CD4-positive, alpha-beta T cell treated with Interleukin-6 at 100 ng/mL for 8 hours (primary cell): ENCODE measurements at places on chromosomes 7 and 10.

DNA sequence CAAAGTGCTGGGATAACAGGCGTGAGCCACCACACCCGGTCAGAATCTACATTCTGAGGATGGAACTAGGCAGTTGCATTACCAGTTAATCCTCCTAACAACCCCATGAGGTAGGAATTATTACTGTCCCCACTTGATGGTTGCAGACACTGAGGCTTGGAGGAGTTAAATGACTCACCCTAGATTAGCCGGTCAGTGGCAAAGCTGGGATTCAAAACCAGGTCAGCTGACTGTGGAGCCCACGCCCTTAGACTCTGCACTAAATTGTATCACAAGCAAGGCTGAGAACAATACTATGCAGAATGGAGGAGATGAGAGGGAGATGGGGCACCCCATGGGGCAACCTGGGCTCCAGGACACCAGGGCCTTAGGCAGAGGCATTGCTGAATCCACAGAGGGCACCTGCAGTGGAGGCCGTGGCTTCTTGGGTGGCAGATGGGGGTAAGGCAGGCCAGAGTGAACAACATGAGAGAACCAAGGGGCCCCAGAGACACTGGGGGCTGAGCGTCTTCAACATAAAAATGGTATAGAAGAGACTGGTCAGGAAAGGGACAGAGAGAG, 723.4 kb downstream of the PARD3 start:
- no peak for DNase-seq

DNA sequence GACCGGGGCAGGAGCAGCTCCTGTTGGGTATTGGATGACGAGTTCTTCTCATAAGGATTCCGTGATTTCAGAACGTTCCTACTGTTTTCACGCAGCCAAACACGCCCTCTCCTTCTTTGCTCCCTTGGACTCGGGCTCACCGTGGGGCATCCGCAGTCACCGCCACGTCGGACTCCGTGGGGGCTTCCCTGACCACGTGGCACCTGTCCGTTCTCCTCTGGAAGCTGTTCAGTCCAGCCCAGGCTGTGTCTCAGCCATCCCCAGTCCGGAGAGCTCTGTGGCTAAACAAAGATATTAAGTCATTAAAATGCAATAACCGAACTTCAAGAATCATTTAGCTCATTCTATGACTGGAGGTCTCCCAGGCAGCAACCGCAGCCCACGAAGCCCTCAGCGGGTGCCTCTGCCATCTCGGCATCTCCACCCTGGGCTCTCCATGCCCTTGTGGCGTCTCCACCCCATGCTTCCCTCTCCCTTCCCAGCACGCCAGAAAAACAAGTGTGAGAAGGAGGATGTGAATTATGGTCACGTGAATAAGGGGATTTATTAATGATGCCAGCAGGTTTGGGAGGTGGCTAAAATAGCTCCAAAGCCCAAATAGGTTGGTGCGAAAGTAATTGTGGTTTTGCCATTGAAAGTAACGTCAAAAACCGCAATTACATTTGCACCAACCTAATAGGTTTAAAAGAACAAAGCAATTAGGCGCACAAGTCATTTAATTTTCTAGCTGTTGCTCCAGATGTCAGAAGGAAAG, 224.6 kb upstream of the PPP2R2D start:
- no peak for DNase-seq

DNA sequence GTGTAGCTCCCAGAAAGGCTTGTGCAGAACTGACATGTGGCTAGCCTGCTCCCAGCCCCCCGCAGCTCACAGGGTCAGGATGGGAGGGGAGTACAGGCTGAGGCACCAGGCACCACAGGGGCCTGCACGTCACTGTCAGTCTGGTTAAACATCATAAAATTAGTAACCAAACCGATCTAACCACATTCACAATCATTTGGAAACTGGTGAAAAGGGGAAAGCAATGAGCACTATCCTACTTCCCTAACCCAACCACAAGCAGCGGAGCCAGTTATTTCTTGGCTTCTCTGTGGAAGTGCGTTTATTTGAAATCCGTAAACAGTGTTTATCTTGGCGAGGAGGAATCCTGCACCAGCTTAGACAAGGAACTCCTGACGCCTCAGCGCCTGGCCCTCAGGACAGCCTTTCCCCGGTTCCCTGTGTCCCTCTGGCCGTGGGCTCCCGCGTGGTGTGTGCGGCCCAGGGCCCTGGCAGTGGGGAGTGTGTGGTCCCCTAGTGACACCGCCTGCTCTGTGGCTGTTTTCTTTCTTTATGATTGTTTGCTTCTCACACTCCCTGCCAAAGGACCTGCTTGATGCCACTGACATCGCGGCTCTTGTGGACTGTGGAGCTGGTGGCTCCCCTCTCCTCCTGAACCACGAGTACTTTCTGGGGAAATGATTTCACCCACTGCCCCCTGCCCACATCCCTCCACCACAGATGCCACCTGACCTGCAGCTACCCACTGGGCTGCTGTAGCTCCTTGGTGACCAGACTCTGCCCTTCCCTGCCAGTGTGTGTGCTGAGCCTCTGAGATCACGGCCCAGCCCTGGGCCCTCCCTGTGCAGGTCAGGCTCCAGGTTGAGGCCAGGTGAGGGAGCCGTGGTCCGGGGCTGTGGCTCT, 38.0 kb downstream of the INPP5A start:
- DNase-seq = no peak

DNA sequence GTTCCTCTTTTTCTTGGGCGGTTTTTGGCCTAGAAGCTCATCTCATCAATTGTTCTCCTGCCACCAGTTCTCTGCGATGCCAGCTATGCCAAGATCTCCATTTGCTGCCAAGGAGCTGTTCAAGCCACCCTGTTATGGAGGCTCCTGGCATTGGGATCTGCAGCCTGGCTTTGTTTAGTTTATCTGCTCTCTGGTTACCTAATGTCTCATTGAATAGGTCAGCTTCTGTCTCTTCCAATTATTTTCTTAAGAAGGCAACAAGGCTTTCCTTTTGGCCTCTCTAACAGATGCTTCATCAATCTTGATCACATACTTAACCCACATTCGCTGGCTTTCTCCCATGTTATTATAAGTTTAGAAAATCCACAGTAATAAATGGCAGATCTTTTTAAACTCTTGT, 20.6 kb upstream of the SDK1 start:
- no peak for DNase-seq

DNA sequence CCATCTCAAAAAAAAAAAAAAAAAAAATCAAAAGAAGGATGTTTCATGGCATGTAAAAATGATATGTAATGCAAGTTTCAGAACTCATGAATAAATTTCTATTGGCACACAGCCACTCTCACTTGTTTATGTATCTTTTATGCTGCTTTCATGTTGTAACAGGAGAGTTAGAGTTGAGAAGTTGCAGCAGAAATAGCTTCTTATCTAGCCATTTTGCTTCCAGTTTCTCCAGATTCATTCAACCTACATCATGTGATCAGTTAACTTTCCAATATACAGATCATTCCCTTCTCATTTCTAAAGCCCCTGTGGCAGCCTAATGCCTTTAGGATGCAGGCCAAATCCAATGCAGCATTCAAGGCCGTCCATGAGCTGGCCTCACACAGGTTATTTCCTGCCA, 30.4 kb downstream of the ZNF786 start:
- DNase-seq = no peak
